Stimulated activated CD4-positive, alpha-beta T cell treated with anti-CD3 and anti-CD28 coated beads, Interleukin-2, amount 100 ng/mL, for 48 hours (primary cell): ENCODE measurements at places on chromosomes 4 and X.

DNA sequence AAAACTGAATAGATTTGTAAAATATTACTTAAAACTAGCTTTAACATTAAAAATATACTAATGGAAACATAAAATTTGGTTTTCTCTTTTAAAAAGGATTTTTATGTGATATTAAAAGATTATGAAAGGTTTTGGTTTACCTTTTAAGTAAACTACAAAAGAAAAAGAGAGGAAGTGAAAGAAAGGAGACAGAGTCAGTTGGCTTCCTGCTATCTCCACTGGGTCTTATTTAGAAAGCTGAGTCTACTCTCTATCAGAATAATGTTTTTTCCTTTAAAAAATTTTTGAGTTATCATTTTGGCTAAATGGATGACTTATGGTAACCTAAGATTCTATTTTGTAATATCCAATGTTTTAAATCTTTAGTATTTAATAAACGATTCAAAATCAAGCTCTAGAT, 21.6 kb upstream of the ATP8A1 start:
- no peak for DNase-seq

DNA sequence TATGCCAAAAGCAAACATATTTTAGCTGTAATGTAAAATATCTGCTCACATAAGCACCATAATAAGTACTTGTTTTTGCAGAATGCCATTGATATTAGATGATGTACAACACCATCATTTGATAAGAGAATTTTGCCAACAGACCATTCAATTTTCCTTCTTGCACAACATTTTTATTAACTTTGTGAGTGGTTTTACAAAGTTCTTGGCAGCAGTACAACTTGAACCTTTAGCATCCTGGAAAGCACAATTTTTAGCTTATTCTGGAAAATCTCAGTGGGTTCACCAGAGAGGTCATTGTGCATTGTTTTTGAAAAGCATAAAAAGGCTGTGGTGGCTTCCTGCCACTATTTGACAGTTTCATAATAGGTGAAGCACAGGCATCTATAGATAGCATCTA, 26.4 kb upstream of the REPS2 start:
- no peak for DNase-seq

DNA sequence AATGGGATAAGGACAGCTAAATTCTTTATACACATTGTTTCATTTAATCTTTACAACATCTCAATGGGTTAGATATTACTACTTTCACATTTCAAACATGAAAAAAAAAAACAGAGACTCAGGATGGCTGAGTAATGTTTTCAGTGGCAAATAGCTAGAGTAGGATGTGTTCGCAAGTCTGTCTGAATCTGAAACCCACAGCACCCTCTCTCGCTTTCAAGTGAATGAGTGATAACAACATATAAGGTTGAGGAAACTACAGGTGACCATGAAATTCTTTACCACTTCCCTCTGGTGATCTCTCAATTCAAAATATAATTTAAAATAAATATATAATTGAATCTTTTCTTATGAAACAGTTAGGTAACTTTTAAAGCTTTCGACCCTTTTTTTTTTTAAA, 162.6 kb downstream of the PRR32 start:
- DNase-seq = no peak

- DNase-seq = no peak
Measured at GRCh38 chrX:132834109-132834508, 124.3 kb downstream of the HS6ST2 start.

- no peak for DNase-seq
Measured at GRCh38 chr4:116512552-116512951, 572.8 kb downstream of the TRAM1L1 start.

- DNase-seq = no peak
Measured at GRCh38 chr4:26272654-26273615, 47.9 kb upstream of the RBPJ start.

DNA sequence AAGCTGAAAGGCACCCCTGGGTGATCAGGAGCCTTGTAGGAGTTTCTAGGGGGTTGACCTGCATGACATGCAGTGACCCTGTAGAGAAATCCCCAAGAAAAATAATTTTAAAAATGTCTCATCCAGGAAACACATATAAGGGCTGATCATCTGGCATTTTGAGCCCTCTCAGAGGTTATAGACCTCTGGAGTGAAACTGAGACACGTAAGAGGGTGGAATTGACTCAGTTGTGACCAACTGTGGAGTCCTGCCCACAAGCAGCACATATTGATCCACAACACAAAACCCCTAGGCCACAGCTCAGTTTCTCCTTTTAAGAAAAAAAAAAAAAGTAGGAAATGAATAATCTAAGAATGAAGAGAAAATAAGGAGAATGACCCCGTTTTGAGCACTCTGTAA, 32.5 kb upstream of the MTMR8 start:
- no peak for DNase-seq

DNA sequence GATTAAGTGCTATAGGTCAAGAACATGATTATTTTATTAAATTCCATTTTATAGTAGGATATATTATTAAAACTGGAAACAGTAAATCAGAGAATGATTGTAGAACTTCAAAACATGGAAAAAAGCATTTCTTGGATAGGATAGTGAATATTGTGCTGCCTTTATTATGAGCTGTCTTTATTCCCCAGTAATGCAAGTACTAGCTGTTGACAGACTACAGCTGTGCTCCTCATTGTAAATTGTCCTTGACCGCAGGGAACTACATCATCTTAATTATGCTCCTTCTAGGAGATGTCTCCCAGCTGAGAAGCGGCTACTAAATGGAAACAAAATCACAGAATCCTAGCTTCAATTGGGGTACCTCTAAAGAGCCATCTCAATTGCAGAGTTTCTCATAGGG, 1457.2 kb upstream of the PCDH7 start:
- DNase-seq = no peak

DNA sequence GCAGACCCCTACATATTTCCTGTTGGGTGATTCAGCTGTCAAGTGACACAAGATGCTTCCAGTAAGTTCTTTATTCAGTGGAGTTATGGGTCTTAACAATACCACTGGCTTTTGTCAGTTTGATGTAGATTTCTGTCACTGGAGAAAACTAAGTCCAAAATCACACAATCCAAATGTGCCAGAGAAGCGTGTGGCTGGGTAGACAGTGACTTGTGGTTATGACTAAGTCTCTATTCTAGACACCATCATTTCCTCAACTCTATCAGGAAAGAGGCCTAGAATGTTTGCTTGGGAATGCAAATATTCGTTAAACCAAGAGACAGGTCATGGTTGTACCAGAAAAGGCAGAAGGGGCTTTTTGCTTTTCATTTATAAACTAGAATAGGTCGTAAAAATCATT, 54.4 kb upstream of the HS3ST1 start:
- DNase-seq = no peak

GRCh38 chrX:145817331-145818185, at the start of gene SLITRK2:
Gene SLITRK2 (plus strand): TSS chrX:145817829. CDS start chrX:145822426, 4,597 bp downstream.
- no peak for DNase-seq

GRCh38 chr4:81468678-81469077, 3.0 kb downstream of the RASGEF1B start:
- DNase-seq = no peak

DNA sequence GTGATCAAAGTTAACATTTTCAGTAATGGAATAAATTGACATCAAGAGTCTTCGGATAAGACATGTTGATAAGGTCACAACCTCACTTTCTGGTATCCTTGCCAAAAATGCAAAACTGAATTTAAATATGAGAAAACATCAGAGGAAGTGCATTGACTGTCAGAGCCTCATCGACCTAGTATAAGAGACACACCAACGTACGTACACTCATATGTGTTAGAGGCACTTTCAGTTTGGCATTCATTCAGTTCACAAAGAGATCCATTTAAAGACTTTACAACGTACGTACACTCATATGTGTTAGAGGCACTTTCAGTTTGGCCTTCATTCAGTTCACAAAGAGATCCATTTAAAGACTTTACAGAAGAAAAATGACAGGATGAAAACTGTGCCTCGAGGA, 280.3 kb downstream of the INPP4B start:
- DNase-seq = no peak

- DNase-seq = no peak
Measured at GRCh38 chrX:24204331-24204730, 54.8 kb downstream of the ZFX start.
